ENCODE measurements at places on chromosomes 5 and 9.

- no peak for DNase-seq
These were observed 26.2 kb downstream of the LHX3 start for GRCh38 chr9:136178773-136179075.

DNA sequence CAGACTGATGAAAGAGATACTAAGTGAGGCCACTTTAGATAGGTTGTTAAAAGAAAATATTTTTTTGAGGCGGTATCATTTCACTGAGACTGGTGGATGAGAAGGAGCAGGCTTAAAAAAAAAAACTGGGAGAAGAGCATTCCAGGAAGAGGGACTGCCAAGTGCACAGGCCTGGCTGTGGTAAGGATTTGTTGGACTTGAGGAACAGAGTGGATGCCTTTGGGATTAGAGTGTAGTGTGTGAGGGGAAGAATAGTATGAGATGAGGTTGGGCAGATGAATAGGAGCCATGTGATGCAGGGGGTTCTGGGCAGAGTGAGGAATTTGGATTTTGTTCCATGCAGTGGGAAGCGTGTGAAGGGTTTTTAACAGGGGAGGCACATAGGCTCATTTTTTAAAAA lies 57.9 kb downstream of the PBX3 start:
- no peak for DNase-seq

- no peak for DNase-seq
These were observed 11.5 kb upstream of the STK32A start for GRCh38 chr5:147223343-147223742.

DNA sequence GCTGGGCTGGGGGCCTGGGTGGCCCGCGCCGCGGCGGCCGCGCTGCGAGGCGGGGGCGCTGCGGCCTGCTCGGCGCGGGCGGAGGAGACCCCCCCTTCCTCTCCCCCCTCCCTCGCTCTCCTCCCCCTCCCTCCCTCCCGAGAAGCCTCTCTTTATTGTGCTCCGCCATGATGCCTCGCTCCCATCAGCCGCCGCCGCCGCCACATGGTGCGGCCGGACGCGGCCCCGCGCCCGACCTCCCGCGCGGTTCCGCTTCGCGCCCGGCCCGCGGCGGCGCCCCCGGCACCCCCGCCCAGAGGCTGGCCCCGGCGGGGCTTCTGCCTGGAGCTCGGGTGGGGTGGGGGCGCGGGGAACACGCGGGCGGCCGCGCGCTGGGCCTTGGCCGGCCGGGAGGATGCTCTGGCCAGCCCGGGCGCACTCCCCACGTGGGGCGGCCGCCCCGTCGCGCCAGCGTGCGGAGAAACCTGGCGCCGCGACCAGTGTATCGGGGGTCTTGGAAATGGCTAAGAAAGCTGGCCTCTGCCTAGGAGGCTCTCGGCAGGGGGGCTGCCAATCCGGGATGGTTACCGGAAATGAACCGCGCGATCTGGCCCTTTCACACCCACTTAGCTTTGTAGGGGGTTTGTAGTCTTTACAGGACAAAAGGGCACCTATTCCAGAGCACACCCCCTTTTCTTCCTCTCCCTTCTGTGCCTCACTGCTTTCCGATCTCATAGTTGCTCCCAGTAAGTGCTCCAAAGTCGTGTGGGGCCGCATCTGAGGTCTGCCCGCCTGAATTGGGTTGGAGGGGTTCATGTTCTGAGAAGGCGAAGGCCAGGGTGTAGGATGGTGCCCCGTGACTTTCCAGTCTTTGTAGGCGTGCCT lies 1.0 kb downstream of the SET start:
- DNase-seq, result no peak

- DNase-seq, result no peak
These were observed 41.6 kb upstream of the FST start for GRCh38 chr5:53438486-53439472.

- no peak for DNase-seq
These were observed 188.2 kb downstream of the TRIO start for GRCh38 chr5:14331386-14331781.

- no peak for DNase-seq
These were observed 56.1 kb downstream of the PCDH1 start for GRCh38 chr5:141822144-141822543.
